ENCODE measurements at places on chromosomes 5 and 9.

GRCh38 chr9:98707166-98708102 is 1.3 kb downstream of the GABBR2 start:
- no peak for DNase-seq

- no peak for DNase-seq
Observed at GRCh38 chr9:136262671-136263178, 17.1 kb upstream of the QSOX2 start.

DNA sequence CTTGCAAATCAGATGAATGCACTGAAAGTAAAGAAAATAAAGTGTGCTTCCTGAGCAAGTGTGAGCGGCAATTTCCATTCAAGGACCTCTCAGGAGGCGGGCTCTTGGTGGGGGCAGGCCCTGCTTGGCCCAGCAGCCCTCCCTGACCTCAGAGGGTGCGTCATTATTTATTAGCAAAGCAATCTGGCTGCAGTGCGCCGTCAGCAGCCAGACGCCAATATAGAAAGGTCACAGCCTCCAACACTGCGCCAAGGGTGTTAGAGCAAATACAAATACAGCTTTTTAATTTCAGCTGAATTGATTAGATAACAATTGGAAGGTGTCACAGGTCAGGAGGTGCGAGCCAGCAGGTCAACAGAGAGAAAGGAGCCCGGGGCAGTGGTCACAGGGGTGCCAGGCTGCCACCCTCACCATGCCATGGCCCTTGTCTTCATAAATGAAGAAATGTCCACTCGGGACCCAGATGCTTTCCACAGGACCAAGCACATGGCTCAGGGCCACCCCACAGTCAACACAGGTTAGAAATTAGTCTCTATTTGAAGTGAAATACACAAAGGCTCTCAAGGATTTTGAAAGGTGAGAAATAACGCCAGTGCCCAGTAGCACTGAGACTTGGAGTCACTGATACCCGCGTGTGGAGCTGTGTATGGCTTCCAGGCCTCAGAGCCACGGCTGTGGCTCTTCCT is 309.8 kb downstream of the IRX2 start:
- DNase-seq, result no peak

GRCh38 chr5:58988938-58989337 is 406.1 kb downstream of the RAB3C start:
- no peak for DNase-seq

DNA sequence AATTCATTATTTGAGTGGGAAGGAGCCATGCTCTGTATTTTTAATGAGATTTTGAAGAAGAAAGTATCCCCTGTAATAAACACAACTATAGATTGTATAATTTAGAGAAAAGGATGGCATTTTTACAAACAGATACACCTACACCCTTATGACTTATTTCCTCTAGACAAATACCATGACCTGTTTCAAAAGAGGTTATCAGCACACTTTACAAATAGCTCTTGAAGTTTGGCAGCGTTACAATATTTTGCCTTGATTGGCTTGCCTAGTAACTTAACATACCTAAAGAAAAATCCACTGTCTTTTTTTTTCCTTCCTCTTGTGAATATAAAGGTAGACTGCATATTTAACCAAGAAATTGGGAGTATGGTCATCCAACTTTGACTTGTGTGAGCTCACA is 28.5 kb upstream of the CETN3 start:
- no peak for DNase-seq

DNA sequence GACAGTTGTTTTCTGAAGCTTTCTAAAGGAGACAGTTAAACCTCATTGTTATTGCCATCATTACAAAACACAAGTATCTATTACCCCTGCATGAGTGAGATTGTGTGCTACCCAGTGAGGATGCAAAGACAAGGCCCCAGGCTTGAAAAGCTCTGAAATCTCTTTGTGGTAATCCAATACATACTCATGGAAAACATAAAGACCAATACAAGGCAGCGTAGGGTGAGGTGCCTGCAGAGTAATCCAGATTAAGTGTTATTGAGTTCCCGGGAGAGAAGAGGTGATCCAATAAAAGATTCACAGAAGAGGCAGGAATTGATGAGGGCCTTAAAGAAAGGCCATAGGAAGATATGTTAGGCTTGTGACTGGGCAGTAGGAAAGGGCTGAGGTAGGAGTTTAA is 150.1 kb downstream of the MEF2C start:
- DNase-seq, result no peak

DNA sequence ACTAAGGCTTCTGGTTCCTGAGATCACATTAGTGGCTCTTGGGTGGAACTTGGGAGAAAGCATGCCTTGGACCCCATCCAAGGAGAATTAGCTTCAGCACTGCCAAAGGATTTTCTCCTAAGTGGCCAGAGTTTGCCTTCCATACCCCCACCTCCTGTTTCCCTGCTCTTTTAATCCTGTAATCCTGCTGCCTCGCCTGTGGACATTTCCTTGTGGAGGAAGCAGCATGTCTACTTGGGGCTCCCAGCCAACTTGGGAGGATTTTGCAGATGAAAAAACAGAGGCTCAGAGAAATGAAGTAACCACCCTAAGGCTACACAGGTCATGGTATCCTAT is 1.6 kb downstream of the ARSI start:
- no peak for DNase-seq

- no peak for DNase-seq
Observed at GRCh38 chr9:36855448-36856315, 178.4 kb downstream of the PAX5 start.

GRCh38 chr5:104942735-104943134 is 1380.1 kb upstream of the NUDT12 start:
- no peak for DNase-seq

DNA sequence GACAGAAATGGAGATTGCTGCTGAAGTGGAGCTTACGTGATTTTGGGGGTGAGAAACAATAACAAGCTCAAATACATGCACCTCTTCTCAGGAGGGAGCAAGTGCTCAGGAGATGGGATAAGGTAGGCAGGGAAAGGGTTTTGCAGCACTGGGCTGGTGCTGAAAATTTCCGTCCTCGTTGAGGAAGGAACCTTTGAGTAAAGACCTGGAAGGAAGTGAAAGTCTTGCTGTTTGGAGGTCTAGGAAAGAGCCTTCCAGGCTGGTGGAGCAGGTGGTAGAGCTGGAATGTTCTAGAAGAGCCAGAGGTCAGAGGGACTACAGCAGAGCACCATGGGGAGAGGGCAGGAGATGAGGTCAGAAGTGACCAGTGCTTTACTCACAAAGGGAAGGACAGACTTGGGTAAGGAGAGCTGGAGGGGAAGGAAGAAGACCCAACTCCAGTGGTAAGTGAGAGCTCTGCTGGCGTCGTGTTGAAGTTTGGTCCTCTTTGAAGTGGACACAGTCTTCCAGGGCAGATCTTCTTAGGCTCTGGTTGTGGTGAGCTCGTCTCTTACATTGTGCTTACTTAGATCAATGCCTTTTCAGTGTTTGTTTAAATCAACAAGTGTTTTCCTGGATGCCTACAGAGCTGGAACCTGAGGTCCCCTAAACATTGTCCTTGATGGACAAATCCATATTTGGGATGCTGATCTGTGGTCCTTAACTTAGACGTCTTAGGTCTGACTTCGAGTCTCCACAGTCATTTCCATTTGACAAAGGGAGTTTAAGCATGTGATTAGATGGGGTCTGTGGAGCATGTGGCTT is 21.0 kb downstream of the ANKRD33B start:
- no peak for DNase-seq

DNA sequence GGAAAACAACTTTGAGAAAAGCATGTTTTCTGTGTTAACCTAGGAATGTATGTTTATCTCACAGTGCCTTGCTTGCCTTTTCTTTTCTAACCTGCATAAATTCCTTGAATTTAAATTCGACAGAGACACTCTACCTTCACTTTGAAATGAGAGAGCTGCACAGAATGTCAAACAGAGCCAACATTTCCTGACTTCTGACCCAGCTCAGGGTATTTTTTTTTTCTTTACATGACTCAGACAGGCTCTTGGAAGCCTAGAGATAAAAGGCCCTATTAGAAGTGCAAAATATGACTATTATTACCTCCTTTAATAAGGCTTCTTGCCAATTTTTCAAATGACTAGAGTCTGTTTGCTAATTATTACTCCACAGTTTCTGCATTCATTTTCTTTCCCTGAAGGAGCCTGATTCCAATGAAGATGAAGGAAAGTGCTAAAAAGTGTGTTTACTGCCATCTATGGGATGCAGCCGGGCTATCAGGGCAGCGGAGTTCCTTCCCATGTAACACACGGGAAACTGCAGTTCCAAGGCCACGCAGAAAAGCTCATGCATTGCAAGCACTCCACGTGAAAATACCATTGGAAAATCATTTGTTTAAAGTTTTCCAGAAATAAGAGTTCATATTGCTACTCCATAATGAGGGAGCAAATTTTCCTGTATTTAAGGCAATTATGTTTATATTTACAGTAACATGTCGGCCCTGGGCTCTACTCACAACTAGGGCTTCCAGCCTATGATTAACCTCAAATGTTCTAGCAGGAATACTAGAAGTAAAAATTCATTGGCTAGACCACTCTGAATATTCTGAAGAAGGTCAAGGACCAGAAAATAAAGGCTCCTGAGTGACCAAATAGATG is 485.6 kb downstream of the ZSWIM6 start:
- DNase-seq, result no peak

GRCh38 chr5:38557308-38557710 is 863 bp upstream of the LIFR start:
- no peak for DNase-seq

DNA sequence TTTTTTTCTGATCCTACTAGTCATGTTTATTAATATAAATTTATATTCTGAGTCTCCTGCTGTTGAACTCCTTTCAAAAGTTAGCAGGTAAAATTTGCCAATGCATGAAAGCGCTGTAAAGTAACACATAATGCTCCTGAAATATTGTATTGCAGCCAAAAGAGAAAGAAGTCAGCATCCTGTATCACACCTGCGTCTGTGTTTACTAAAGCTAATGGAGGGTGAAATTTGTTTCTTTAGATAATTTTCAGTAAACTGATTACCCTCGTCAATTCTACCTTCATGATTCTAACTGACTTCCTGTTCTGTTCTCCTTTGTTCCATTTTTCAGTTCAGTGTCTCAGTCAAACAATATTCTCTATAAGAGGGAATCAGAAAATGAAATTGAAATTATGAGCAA is 415.4 kb downstream of the CDH9 start:
- DNase-seq, result no peak

DNA sequence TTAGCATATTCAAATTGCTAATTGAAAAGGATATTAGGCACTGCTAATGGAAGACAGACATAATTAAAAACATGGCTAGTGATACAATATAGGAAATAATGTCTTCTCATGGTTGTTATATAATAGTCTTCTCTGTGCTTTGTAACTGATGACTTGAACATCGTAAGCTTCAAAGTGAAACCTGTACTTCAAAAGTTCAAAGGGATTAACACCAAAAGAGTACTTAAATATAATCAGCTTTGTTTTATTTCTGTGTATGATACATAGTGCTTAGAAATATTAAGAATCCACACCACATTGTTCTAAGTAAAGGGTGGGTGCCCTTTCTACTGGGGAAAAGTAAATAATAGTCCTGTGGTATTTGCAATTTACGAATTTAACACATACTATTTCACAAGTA is 75.4 kb upstream of the ITGA1 start:
- DNase-seq, result no peak

DNA sequence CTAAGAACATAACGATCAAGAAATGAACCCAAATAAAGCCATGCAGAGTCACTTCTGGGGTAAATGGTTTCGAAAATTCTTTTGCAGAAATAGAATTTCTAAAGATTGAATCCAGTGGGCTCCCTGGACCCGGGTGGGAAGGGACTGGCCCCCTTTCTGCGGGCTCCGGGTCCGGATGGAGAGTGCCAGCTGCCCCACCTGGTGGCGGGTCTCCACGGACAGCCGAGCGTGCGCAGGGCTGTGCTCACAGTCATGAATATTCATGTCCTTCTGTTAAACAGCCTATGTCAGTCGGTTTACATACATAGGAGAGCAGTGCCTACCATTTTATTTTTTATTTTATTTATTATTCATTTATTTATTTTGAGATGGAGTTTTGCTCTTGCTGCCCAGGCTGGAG is 4.7 kb upstream of the PPP1R26 start:
- DNase-seq, result no peak

GRCh38 chr9:79667817-79668436 is 96.2 kb downstream of the TLE4 start:
- no peak for DNase-seq

DNA sequence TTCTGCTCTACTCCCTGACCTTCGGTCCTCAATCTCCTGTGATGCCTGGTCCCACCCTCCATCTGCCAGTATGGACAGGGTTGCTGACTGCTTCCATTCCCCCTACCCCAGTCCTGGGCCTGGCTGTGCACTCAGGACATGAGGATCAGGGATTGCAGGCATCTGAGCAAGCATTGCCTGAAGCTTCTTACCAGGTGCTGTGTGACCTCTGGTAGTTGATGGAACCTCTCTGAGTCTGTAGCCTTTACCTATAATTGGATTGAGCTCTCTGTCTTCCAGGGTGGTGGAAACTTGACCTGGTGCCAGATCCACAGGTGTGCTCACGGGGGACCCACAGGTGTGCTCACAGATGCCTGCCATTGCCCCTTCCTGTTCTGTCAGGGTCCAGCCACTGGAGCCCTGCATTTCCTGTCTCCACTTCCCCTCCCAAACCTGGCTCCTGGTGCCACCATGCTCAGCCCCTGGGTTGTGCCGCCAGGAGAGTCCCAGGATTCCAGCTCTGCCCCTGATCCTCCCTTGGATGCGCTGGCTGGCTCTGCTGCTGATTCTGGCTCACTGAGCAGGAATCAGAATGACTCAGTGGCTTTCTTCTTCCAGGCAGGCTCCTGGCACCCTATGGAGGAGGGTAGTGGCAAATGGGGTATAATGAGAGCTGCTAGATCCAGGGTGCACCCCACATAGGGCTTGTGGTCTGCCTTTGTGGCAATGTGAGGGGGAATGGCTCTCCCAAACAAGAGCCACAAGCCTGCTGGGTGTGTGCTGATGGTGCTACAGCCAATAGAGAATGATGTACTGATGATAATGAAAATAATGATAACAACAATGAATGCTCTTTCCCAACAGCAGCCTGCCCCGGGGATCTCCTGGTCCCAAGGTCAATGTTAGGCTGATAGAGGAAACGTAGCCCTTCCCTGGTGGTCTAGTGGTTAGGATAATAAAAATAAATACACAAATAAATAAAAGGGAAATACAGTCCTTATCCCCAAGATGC is 35.2 kb upstream of the PSD2 start:
- no peak for DNase-seq

DNA sequence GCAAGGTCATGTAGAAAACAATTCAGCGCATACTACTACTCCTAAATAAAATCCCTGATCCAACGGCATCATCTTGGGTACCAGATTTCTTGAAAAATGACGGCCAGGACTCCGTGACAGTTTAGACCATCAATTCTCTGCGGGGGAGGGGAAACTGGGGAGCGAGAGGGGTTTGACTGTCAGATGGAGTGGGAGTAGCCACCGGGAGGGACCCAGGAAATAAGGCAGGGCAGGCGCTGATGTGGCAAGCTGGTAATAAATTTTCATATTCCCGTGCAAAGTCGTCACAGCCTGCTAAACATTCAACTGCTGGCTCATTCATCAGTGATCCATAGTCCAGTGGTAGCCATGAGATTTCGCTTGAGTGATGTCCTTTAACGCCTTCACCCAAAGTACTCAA is 457 bp upstream of the CDH18 start:
- DNase-seq, result no peak

- no peak for DNase-seq
Observed at GRCh38 chr5:178384816-178385495, 152.4 kb upstream of the PHYKPL start.
